GM13976 (cell line): ENCODE measurements at places on chromosomes 6 and 20.

- DNase-seq, result no peak
These were observed 49.2 kb downstream of the BLOC1S5 start for GRCh38 chr6:8014947-8015346.

DNA sequence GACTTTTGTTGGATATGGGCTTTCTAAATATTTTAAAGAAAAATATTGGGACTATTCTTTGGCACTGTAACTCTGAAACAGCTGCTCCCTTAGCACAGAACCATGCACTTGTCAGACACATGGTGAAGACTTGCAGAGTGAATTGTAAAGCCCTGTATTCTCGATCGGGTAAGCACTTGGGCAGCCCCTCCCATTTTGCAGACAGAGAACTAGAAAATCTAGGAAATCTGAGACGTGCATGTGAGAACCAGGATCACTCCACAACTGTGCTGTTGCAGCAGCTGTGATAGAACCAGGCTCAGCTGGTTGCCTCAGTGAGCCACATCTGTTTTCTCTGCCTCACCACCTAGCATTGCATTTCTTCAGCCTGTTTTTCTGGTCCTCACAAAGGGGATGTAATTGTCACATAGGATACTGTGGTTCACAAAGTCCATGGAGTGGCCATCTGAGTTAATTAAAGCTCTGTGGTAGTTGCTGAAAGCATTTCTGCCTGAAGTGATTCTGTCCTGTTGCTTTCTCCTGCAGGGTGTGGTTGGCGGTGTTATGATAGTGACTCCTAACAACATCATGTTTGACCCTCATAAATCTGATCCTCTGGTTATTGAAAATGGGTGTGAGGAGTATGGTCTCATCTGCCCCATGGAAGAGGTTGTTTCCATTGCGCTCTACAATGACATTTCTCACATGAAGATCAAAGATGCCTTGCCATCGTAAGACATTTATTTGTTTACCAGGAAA lies 71.8 kb upstream of the HINT3 start:
- no peak for DNase-seq

DNA sequence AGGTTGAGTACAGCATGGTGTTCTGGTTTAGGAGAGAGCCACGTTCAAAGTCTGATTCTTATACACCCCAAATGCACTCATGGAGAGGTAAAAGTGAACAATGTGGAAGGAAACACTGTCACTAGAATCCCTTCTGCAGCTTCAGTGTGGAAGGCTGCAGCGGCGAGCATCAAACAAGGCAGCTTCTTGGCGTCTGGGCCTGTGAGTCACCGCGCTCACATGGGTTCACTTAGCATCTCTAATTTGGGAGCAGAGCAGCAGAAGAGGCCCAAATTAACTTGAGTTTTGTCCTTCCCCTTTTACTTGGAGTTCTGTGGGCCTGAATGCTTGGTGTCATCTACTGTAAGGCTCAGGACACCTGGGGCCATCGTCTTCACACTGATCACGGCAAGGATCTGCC lies 10.9 kb upstream of the E2F1 start:
- no peak for DNase-seq

- no peak for DNase-seq
These were observed 80.6 kb downstream of the NCOA7 start for GRCh38 chr6:125871365-125871764.

GRCh38 chr6:157763129-157763903 lies 59.7 kb upstream of the SNX9 start:
- DNase-seq, result no peak

DNA sequence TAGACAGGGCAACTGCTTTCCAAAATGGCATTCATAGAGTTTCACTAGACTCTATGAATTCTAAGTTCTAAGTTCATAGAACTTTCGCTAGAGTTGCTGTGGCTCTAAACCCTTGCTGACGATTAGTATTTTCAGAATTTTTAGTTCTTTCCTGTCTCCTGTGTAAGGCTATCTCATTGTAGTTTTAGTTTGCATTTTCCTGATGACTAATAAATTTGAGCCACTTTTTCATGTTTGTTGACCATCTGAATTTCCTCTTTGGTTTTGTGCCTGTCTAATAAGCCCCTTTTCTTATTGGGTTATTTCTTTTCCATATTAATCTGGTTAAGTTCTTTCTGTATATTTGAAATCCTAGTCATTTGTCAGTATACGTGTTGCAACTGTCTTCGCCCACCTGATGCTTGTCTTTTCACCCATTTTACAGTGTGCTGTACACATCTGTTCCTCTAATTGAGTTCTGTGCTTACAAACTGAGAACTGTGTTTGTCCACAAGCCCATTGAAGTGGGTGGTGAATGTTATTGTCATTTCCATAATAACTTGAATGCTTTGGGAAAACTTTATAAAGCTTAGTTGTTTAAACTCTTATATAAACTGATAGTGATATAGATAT lies 177.7 kb upstream of the CDYL start:
- no peak for DNase-seq

- DNase-seq, result no peak
These were observed 29.7 kb downstream of the MYB start for GRCh38 chr6:135210632-135211305.

- DNase-seq, result peak; percentile 34
These were observed 111.5 kb downstream of the ARHGAP18 start for GRCh38 chr6:129598244-129599187.

GRCh38 chr6:125968493-125968892 lies 11.9 kb downstream of the HINT3 start:
- DNase-seq, result no peak

DNA sequence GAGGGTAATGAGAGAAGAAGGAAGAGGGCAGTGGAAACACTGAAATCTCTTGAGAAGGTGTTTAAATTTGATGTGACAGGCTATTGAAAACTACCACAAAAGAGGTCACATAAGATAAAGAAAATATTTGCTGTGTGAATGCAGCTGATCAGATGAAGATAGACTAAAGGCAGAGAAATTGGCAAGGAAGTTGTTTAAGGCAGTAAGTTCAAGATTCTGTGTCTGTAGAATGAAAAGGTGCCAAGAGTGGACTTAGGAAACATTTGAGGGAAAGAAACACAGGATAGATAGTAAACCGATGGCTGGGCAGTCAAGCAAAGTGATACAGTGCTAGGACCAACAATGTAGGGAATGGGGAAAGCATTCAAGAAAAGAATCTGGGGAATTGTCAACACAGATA lies 332.3 kb upstream of the MARCKS start:
- no peak for DNase-seq

DNA sequence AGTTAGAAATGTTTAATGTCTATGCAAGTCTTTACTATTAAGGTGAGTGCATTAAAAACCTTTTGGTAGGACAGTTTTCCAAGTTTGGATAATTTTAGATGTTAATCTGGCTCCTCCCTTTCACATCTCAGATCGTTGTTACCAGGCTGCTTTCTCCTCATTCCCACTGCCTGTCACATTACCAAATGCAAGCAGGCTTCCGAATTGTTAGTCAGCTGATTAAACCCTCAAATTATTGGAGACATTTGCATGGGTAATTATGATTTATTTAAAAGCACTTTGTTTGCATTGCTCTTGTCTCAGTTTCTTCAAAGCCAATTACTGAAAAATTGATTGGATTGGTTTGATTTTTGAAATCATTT lies 816.5 kb downstream of the KIF16B start:
- DNase-seq, result no peak

- DNase-seq, result no peak
These were observed 155.8 kb downstream of the GRM4 start for GRCh38 chr6:33990061-33990541.

GRCh38 chr6:33107641-33108040 lies 31.9 kb downstream of the HLA-DPB1 start:
- DNase-seq, result no peak

GRCh38 chr6:30231067-30231466 lies 17.9 kb upstream of the TRIM26 start:
- DNase-seq, result no peak

- no peak for DNase-seq
These were observed 17.4 kb upstream of the LSM14B start for GRCh38 chr20:62104791-62105345.

GRCh38 chr20:36873498-36874189 lies 2.3 kb upstream of the TLDC2 start:
- no peak for DNase-seq

- no peak for DNase-seq
These were observed 24.8 kb downstream of the SUN5 start for GRCh38 chr20:32979201-32979998.

- DNase-seq, result no peak
These were observed 26.2 kb downstream of the PDE7B start for GRCh38 chr6:135877666-135878065.

- DNase-seq, result no peak
These were observed 260.8 kb downstream of the ZFAND3 start for GRCh38 chr6:38080360-38080759.

DNA sequence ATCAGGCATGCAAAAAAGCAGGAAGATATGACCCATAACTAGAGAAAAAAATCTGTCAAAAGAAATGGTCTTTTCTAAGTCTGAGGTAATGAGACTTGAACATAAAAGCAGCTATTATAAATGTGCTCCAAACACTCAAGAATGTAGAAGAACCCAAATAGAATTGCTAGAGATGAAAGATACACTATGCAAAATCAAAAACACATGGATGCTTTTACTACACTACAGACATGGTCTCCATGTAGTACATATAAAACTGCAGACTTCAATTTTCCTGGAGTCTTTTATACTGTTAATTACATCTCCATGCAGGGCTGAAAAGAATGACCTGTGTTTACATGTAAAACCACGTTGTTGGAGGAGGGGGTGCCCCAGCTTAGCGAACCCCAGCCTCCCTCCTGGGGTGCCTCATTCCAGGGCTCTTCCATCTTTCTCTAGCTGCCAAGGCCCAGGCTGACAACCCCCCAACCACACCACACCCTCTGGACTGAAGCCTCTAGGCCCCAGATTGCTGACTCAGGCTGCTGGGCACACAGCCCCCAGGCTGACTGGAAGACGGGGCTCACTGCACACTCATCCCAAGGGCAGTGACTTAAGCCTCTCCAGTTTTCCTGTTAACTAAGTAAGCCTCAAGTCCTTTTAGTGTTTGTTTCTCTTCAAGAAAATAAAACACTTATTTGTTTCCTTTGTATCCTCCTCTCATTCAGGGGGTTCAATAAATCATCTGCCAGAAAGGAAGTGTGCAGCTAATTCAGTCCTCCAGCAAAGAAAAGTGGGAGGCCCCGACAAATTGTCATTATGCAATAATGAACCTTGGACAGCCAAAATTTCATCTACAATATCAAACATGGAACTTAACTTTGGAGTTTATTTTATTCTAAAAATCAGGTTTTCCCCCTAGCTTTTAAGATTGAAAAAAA lies 26.0 kb upstream of the PLAGL1 start:
- DNase-seq, result no peak

GRCh38 chr6:75579951-75580350 lies 21.7 kb upstream of the SENP6 start:
- DNase-seq, result peak; percentile 16

DNA sequence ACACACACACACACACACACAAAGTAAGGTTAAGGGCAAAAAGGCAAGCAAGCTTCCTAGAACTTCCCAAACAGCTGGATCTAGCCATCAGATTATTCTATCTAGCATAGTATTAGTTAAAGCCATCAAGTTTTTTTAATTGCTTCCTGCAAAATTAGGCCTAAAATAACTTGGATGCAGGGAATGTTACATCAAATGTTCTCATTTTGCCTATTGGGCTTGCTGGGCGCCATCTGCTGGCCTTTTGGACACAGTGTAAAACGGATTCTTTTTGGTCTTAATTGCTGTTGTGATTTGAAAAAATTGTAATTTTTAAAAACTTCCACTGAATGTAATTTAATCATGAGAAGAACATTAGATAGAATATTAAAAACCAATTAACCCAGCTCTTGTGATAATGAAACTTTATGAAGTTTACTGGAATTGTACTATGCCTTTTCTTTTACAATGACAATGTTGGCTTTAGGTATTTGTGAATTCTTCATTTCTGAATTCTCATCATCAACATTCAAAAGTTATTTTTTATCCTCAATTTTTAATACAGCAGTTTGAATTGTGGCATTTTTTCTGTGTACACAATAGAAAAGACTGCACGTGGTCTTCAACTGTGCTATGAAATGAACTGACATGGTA lies 6.8 kb downstream of the MKKS start:
- DNase-seq, result no peak

DNA sequence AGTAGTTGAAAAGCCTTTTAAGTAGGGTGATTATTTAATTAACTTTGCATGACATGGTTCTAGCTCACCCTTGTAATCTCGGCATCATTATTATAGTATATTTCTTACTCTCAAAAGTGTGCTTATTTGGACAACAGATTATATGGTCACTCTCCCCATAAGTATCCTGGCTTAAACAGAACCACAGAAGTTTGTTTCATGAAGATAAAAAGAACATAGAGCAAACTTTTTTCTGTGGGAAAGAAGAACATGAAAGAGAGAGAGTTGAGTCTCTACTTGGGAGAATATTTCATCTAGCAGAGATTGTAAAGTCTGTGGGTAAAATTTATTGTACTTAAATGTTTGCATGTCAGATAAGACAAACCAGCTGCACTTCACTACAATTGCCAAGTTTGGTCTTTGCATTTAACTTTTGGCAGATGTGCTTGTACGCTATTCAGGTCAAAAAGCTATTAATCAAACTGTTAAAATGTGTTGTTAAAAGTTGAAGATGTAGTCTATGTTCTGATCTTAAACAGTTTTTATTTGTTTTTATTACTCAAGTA lies 33.4 kb upstream of the PRIM2 start:
- no peak for DNase-seq

DNA sequence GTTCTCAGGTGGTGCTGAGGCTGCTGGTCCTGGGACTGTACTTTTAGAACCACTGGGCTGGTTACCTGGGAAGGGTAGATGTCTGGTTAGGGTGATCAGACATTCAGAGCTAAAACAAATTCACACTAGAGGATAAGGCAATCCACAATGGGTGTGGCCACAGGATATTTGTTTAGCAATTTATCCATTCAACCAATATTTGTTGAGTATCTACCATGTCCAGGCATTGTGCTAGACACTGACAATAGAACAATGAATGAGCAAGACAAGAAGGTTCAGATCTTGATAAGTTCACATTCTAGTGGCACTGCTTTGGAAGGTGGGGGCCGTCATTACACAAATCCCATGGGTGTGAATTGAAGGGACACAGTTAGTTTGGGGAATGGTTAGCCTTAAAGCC lies 131.7 kb downstream of the BCAS1 start:
- DNase-seq, result no peak

DNA sequence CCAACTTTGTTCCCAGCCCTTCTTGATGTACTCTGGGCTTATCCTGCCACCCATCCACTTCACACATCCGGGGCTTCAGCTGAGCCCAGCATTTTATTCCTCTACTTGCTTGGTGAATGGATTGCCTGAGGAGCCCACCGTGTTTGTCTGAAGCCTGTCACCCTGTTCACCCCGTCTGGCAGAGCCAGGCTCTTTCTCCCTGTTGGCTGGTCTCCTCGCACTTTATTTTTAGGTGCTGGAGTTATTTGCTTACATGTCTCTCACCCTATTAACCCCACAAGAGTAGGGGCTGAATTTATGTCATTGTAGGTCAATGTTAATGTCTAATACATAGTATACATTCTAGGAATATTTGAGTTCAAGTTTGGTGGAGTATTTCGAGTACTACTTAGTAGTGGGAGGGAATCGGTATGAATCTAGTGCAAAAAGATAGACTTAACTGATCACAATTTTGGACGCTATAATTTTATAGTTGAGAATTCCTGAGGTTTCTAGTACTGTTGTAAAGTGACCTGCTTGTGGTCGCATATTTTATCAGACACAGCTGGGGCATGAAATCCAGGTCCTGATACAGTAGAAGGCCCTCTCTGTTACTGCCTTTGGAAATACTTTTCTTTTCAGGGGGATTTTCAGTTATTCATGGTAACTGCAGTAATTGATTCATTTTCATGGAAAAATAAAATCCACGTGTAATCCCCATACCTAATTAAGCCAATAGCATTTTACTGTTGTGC lies 10.8 kb downstream of the JARID2 start:
- DNase-seq, result no peak

- no peak for DNase-seq
These were observed 227.4 kb downstream of the C6orf118 start for GRCh38 chr6:165081944-165082532.
